ENCODE measurements at places on chromosomes 13 and 19.

DNA sequence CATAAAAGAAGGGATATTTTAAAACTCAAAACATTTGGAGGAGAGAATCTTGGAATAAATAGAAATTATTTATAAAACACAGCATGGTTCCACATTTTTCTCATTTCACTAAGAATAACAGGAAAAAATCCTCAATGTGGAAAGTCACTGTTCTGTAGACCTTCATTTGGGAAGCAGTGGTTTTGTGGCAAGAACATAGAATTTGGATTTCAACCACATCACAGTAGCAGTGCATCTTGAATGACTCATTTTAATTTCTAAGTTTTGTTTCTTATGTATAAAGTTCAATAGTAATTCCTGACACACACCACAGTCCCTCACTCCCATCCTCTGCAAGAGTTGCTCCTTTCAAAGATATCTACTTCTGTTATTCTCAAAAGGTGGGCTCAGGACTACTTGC, 264.0 kb downstream of the ENOX1 start:
- peak; percentile 46 for DNase-seq

DNA sequence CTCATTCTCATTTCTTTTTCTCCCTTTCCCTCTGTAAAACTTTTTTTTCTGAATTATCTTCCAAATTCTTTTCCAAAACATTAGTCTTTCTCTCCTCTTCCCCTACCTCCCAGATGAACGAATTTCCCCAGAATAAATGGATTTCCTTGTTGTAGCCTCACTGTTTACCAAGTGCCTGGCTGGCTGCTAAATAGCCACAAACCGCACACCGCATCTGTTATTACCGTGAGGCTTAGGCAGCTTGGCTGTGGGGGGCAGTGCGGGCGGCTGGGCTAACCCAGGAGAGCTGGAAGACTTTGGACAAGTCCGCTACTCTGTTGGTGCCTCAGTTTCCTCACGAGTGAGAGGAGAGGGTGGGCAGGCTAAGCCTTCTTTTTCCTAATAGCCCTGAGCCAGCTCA, 10.7 kb downstream of the IL17D start:
- DNase-seq, result no peak

- no peak for DNase-seq
These were observed 6.8 kb downstream of the SHANK1 start for GRCh38 chr19:50712833-50713232.

- no peak for DNase-seq
These were observed 85.1 kb downstream of the TNFRSF19 start for GRCh38 chr13:23655321-23655720.

DNA sequence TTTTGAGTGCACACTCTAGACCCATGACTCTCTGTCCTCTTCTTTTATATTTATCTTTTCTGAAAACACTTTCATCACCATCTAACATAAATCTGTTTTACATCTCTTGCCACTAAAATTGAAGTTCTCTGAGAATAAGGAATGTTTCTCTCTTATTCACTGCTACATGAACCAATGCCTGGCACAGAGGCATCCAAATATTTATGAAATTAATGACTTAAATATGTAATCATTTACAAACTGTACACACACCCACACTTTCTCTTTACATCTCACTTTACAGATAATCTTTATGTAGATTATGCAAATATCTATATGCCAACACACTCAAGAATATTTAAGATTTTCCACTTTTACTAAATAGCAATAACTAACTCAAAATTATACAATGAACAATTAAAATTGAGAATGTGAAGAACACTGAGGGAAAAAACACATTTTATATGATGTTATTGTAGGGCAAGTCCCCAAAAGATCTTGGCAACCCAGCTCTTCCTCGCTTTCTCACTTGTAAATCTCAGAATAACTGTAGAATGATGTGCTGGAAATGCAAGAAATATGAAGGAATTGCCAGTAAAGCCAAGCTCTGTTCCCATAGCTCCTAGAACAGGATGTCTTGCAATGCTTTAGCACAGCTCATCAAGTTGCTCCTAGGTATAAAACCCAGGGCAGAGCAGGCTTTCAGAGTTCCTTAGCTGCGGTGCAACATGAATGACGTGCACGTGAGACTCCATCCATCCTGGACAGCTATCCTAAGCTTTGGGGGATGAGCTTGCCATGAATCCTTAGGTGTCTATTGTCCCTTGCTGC, 50.7 kb downstream of the UGGT2 start:
- DNase-seq, result no peak

- DNase-seq, result no peak
These were observed 154.9 kb upstream of the UQCRFS1 start for GRCh38 chr19:29367791-29368222.

DNA sequence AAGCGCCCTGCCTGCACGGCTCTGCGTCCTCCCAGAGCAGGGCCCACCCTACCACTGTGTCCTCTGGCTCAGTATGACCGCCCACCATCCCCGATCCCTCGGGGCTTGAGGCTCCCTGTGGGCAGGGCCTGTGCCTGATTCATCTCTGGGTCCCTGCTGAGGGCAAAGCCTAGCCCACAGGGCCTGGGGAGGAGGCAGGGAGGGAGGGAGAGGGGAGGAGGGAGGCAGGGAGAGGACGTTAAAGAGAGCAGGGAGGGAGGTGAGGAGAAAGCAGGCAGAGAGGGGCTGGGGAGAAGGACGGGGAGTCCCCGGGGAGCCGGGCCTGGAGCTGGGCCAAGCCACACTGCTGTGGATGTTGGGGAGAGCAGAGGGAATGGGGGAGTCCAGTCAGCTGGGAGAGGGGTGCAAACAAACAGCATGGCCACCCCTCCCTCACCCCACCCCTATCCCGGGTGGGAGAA, 4.0 kb upstream of the ERFL start:
- DNase-seq, result no peak

DNA sequence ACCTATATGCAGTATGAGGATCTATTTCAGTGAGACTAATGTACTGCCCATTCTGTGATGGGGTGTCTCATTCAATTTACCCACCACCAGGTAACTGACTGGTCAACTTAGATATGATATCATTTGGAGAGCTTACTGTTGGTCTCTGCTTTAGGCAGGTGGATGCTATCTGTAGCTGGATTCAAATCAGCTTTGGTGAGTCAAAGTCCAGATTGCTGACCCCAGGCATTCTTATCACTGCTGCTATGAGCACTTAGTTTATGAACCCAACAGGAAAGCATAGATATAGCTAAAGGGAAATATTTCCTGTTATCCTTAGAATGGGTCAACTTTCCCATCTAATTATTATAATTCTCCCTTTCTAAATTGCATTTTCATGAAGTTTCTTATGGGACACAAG, 1295.2 kb upstream of the SPRY2 start:
- DNase-seq, result no peak

GRCh38 chr19:35249848-35250711, 1.3 kb downstream of the LSR start:
- DNase-seq, result no peak

DNA sequence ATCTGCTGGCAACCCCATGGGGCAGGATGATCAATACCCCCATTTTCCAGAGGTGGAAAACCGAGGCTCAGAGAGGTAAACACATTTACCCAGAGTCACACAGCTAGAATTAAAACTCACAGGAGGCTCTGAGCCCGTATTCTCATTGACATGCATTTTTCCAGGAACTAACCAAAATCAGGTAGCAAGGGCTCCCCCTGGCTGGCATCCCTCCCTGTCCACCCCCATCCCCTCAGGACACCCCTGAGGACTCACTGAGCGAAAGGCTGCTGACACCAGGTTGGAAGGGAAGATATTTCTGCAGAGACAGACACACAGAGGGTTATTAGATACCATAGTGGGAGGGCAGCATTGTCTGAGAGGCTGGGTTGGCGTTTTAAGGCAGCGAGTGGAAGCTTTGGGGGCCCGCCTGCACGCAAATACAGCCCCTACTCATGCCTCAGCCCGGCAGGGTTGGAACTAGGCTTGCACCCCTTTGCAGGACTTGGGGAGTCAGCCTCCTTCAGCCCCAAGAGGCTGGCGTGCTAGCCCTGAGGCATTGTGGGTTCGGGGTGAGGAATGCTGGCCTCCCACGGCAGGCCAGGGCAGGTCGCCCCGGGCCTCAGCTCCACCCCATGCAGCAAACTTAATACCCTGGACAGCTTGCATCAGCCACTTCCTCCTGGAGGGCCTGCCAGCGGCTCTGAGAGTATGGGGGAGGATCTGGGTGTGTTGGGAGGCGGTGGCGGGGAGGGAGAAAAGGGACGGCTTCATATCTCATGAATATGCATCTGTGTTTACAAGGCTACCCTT, 3.9 kb downstream of the SLC1A5 start:
- peak; percentile 72 for DNase-seq

DNA sequence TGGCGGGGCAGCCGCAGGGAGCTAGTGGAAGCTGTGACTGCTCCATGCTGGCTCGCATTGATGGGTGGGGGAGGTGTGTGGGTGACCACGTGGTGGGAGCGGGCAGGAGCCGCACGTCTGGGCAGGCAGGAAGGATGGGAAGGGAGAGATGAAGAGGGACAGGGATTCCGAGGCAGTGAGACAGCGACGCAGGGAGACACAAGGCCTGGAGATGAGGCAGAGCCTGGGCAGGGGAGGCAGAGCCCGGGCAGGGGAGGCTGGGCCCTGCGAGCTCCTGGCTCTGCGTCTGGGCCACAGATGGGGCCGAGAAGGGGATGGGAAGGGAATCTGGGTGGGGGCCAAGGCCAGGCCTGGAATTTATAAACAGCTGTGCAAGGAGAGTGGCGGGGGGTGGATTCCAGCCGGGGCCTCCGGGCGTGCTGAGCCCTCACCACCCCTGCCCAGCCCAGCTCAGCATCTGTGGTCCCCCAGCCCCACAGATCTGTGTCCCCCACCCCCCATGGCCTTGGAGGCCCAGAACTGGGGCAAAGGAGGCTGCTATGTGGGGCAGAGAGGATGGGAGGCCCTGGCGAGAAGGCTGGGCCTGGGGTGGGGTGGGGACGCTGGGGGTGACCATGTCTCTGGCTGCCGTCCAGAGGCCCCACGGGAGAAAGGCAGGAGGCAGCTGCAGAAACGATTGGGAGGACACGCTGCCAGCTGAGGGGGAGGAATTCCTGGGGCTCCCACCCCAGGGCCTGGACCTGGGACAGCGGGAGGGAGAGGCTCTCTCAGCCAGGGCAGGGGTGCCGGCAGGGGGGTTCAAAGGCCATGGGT, 6.0 kb downstream of the EHD2 start:
- peak; percentile 99 for DNase-seq

DNA sequence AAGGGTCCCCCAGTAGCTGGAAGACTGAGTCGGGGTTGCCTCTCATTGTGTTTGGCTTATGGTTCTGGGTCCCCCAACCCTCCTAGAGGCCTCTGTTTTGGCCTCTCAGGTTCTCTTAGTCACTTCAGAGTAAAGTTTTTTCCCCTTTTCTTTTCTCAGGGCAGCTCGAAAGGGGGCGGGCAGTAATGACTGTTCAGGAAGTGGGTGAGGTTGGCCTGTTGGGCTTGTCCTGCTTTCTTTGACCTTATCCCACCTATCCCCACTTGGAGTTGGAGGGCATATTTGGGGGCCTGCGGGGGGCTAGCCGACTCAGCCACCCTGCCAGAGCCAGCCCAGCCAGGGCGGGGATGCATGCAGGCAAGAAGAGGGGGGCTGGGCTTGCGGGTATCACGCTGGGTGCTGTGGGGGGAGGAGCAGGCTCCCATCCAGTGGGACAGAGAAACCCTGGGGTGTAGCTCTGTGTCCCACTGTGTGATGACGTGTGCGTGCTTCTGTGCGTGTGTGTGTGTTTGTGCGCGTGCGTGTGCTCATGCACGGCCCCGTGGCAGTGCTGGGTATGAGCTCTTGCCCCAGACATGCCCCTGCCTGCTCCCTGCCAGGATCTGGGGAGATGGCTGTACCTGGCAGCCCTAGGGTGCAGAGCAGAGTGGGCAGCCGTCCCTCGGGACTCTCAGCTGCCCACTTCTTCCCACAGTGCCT, 1.4 kb downstream of the CIC start:
- no peak for DNase-seq

GRCh38 chr19:3543150-3544057, 4.4 kb downstream of the TEKTIP1 start:
- no peak for DNase-seq

DNA sequence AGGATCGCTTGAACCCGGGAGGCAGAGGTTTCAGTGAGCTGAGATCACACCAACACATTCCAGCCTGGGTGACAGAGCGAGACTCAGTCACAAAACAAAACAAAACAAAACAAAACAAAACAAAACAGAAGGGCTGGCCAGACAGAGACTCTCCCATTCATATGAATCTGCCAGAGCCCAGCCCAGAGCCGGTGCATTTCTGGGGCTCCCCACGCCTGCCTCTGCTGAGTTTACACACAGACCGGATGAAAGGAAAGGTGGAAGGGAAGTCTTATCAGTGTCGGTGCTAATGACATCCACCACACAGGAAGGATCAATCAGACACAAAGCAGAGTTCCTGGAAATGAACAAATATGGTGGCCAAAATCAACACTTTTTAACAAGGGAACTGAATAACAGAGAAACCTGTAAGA, 6.8 kb downstream of the TRAPPC6A start:
- no peak for DNase-seq

DNA sequence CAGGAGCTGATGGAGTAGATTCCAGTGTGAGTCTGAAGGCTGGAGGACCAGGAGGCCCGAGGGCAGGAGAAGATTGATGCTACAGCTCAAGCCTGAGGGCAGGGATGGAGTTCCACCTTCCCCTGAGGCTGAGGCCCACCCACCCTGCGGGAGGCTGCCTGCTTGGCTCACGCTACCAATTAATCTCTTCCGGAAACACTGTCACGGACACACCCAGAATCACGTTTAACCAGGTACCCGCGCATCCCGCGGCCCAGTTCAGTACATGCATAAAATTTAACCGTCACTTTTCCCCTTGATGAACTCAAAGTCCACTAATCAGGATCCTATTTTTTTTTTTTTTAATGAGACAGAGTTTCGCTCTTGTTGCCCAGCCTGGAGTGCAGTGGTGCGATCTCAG, 5.2 kb upstream of the ZNF628 start:
- no peak for DNase-seq

GRCh38 chr19:14411161-14411937, 7.8 kb downstream of the DDX39A start:
- DNase-seq, result no peak

All from skeletal muscle cell (primary cell).